ENCODE measurements at places on chromosomes 4 and X. TPM values are rescaled to one million over a fixed set of nuclear protein-coding genes. Genes with fewer than 3 reads are reported as not detected.

DNA sequence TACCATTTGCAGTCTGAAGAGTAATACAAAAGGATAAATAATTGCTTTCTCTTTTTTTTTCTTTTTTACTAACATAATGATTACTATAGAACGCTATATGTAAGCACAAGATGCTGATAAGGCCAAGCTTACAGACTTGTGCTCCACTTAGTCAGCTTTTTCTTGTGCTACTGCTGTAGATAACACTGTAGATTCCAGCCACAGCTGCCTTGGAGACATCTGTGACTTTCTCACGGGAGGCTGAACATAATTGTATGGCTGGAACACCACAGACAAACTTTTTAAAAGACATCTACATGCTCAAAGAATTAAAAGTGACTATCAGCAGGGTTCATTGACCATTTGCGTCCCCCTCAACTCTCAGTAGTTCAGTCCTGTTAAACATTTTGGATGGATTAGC lies 381.7 kb upstream of the AMOT start:
- no peak for DNase-seq

- no peak for DNase-seq
Observed at GRCh38 chrX:41350976-41351569, 17.1 kb downstream of the DDX3X start.

DNA sequence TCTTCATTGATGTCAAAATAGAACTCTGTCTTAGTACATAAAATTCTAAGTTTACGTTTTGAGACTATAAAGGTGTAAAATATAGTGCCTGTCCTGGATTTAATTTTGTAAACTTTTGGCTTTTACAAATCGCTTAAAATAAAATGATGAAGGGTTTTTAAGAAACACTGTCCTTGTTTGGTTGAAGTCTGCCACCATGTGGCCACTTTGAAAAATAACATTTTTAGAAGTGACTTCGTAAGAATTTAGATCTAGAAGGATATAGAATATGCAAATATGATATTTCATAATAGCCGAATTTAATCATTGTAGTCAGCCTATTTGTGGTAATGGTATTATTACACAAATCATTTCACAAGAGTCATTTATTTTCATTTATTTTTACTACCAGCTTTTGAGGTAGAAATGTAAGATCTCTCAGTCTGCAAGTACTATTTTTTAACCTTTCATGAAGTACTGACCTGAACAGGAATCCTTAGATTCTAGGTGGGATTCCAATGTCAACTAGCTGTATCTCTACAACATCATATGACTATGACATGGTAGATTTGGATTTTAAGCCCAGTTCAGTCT lies 31.0 kb upstream of the FAT4 start:
- peak; percentile 3 for DNase-seq

Gene HSFX3
- total RNA-seq = not detected

Gene GJB1
- not detected for total RNA-seq

DNA sequence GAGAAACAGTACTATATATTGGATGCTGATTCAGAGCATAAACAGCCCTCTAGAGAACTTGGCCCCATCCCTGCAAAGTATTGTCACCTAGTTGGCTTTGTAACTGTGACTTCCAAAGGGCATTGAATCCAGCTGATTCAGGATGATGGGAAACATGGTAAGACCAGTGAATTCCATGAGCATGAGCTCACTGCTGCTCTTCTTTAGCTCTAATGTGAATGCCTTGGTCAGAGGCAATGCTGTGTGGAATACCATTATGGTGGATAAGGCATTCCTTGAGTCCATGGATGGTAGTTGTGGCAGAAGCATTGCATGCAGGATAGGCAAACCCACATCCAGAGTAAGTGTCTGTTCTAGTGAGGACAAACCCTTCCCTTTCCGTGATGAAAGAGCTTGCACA lies 365.6 kb upstream of the EDA2R start:
- DNase-seq = no peak

DNA sequence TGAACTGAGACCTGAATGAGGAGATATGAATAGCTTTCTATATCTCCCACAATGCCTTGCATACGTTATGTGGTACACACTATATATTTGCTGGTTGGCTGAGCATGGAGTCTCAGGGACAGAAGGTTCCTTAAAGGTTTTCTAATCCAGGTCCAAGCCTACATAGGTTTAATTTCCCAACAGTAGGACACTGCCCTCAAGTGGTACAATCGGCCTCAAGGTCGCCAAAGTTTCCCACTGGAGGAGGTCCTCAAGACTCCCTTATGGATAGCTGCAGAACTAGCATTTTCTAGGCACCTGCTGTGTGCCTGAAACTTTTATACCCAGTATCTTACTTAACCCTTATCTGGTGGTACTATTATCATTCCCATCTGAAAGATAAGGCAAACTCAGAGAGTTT lies 21.0 kb upstream of the EFNB1 start:
- DNase-seq = no peak

DNA sequence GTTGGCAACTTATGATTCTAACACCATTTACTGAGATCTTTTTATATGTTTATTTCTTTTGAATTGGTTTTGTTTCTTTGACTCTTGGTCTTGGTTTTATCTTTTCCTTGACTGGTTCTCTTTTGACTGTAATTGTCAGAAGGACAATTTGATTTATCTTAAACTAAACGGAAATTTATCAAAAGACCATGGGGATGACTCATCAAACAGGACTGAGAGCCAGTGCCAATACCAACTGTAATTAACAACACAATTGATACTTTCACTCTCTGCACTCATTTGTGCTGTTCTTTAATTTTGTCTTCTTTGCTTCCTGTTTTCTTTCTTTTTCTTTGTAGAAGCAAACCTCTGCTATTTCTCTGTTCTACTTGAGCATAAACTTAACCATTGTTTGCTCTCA lies 776.8 kb downstream of the CCSER1 start:
- no peak for DNase-seq

Gene PCYT1B
- not detected for total RNA-seq

Gene NPNT
- total RNA-seq = not detected

Gene PLAC8
- 2.6 TPM for total RNA-seq

Gene ERVMER34-1
- not detected for total RNA-seq

DNA sequence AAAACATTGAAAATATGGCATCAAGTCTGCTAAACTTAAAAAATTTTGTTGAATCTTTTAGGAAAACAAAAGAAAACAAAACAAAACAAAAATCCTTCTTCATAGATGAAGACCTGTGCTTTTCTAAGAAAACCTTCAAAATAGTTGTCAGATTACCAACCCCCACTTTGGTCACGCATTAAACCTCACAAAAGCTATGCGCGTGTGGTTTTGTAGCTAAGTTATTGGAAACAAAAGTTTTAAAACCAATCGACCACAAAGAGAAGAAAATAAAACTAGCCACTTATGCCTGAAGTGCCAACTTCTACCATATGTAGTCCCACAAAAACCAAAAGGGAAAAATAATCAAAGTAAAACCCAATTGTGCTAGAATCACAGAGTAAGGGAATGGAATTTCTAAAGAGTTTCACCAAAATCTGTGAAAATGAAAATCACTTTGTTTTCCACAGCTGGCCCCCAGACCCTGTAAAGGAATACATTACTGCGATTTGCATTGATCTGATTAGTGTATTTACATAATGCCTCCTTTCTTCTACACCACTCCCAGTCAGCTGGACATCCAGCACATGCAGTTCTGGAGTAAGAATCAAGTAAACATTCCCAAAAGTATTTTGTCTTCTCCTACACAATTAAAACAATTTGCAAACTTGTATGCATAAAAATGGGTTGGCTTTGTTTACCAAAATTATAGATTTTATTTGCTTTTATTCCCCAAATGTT lies 330.1 kb upstream of the DKK2 start:
- no peak for DNase-seq

DNA sequence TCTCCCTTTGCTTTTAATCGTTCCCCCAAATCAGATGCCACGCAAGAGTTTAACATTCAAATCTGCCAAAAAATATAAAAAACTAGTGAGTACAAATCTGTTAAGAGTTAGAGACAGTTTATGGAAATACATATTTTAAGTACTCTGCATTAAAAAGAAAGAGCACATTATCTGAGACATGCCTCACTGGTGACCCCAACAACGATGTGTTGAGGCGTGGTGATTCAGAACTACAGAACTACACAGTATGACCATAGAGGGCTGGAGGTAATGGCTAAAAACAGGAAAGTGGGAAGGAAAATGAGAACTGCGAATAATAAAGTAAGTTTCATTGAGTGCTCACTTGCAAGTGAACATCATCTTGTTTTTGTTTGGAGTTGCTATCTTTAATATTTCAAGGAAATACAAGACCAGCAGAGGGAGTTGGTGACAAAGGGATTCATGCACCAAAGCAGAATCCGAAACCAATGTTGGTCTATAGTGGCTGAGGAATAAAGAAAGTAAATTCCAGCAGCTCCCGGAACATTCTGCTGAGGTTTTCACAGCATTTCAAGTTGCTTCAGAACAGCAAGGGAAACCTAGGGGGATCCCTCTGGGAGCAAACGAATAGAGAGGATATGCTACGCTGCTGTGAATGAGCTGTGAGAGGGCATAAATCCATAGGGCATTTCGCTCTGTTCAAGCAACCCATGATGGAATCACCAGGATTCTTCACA lies 92.2 kb downstream of the DCHS2 start:
- no peak for DNase-seq

Data from HFFc6 (cell line).